ENCODE measurements at places on chromosomes 1 and 21. TPM values are rescaled to one million over a fixed set of nuclear protein-coding genes. Genes with fewer than 3 reads are reported as not detected.

NCF2 gene
- total RNA-seq = 9.1 TPM

ATP1A2 gene
- 124 TPM for total RNA-seq

TSTD1 gene
- 19.0 TPM for total RNA-seq

DNA sequence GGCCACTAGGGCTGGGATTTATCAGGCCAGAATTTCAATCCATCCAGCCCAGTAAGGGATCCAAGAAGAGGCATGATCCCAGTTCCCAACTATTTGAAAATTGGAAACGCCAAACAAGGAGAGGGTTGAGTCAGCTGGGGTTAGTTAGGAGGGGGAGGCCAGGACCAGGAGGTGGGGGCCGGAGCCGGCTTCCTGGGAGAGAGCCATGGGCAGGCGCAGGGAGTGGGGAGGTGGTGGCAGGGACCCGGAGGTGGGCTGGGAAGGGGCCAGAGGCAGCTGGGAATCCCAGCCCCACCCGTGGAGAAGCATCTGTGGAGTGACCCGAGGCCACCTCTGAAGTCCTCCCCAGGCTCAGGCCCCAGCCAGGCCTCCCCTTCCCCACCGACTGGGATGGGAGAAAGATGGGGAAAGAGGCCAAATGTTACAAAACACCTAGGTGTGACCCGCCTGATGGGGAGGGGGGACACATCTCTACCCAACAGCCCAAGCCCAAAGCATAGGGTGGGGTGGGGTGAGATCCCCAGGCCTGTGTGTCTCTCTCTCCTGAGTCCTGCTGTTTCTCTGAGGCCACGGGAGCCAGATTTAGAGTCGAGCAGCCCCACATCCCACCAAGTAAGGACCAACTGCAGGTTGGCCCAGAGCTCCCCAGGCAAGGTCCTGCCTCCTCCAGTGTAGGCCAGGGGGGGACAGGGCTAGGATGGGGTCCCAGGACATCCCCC, 10.1 kb downstream of the HSPG2 start:
- no peak for DNase-seq

DMBX1 gene
- total RNA-seq = not detected

TFAP2E gene
- 0.71 TPM for total RNA-seq

- DNase-seq = no peak
Observed at GRCh38 chr1:48266576-48266975, 44.1 kb downstream of the SLC5A9 start.

GRCh38 chr1:8263791-8264190, 54.1 kb upstream of the SLC45A1 start:
- DNase-seq = no peak

ILDR2 gene
- total RNA-seq = 5.8 TPM

KRTAP6-2 gene
- not detected for total RNA-seq

DNA sequence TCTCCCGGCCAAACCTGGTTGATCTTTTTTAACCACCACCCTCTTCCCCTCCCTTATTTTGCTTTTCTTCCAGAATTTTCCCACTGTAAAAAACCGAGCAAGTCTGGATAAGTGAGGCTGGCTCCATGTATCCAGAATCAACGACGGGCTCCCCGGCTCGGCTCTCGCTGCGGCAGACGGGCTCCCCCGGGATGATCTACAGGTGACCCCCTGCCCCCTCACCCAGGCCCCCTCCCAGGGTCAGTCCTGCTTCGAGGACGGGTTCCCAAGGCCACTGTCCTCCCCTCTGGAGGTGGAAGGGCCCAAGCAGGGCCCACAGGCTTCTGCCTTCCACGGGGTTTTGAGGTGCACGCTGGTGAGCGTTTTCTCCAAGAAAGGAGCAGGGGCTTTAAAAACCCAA, 5.2 kb upstream of the KCNAB2 start:
- DNase-seq = no peak

DNA sequence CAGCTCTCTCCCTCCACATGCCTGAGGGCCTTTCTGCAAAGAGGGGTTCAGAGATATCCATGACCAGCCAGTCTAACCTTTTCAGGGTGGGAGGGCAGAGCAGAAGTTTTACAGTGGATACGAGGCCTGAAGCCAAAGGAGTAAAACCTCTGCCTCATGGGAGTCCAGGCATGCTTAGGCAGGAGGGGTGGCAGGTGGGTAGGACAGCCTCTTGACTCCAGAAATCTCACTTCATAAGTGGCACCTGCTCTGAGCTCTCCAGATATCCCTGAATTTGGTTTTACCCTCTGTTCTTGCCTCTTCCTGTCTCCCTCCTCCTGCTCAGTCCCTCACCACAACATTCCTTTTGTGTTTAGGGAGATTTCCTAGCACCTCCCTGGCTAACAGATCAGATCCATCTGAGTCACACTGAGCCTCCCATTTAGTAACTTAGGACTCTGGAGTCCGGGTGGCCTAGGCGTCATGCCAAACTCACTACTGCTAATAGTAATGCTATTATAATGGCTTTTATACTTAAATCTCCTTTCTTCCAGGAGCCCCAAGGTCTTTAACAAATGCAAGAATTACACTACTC, 201.0 kb downstream of the HS2ST1 start:
- DNase-seq = peak; percentile 80

HSD3B1 gene
- total RNA-seq = not detected

DNA sequence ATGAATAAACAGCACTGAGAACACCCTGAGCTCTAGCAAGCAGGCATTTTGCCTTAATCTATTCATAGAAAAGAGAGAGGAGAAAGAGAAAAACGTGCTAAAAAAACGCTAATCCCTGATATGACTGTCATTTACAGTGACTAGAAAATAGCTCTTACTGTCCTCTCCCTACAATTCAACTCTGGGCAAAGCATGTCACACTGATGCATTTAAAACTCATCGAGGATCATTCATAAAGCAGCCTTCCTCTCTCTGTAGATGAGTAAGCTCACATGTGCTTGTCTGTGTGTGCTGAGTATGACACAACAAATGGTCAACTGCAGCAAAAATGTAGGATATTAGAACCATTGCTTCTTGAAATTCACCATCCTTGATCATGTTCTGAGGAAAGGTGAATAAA, 109.0 kb downstream of the SGIP1 start:
- no peak for DNase-seq

DNA sequence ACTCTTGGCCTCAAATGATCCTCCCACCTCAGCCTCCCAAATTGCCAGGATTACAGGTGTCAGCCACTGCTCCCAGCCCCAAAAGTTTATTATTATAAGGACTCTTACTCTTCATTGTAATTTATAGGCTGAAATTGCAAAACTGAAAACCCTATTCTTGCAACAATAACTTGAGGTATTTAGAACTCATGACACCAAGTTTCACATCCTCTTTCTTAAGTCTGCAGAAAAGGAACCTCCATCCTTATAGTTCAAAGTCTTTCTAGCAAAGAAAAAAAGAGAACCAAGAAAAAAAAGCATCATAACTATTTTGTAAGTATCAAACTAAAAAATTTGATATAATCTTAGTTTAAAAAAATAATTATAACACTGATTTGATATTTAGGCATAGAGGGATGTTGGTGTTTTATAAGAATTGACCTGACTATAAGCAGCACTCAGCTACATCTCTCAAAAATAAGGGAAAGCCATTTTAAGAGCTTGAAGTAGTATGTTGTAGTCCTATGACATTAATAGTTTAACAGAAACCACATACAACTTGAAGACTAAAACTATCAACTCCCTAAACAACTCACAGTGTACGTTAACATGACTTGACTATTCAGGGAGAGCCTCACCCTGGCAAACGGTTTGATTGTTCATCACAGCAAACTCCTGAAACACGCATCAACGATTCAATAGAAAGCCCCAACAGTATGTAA, 122.4 kb downstream of the AKT3 start:
- no peak for DNase-seq

DNA sequence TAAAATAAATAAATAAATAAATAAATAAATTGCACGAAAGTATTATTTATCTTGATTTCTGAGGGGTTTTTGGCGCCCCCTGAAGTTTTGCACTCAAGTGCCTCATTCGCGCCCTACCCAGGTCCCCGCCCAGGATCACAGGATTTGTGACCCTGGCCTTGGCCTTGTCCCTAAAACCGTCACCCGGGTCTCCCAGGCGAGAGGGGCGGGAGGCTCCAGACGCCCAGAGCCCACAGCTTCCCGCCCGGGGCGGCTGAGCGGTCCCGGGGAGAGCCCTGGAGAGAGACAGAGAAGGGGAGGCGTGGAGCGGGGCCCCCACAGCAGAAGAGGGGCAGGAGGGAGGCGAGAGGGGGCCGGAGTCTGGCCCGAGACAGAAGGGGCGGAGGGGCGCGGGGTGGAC, 91.8 kb upstream of the CASZ1 start:
- DNase-seq = no peak

GRCh38 chr1:173285048-173285447, 77.9 kb upstream of the TNFSF4 start:
- no peak for DNase-seq

- DNase-seq = no peak
Observed at GRCh38 chr1:156948708-156949107, 28.3 kb downstream of the LRRC71 start.

DNA sequence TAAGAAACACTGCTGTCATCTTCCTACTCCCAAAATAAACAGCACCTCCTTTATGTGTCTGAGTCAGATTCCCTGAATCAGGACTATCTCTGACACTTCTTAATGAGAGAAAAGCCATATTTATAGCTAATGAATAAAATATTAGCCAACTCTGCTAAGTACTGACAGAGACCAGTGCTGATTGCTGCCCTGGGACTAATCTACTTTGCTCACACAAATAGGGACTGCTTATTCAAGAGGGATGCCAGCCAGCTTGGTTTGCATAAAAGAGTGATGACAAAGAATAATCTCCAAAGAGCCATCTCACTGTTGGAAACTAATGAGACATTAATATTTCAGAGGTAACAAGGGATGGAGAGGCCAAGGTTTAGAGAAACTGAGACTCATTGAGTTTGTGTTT, 36.4 kb downstream of the FYB2 start:
- DNase-seq = no peak

DNA sequence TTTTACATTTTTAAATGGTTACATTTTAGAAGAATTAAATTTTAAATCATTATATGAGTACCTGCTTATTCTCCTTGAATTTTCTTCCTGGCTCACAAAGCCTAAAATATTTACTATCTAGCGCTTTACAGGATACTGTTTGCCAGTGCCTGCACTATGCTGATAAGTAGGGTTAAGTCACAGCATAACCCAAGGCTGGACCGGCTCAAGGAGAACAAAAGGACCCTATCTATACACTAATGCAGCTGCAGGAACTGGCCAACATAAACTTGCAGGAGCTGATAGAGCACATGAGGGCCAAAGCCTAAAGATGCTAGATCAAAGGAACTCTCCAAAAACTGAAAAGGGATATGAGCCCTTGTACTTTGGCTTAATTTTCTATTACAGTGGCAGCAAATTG, 1086.9 kb upstream of the TMPRSS15 start:
- DNase-seq = no peak

G0S2 gene
- 9.5 TPM for total RNA-seq

- DNase-seq = no peak
Observed at GRCh38 chr21:15825700-15826099, 95.9 kb downstream of the USP25 start.

GRCh38 chr1:158800526-158800925, 19.5 kb upstream of the OR6N2 start:
- DNase-seq = no peak

- no peak for DNase-seq
Observed at GRCh38 chr1:90391126-90391525, 326.0 kb downstream of the BARHL2 start.
